ENCODE measurements at places on chromosomes 1 and 21.

DNA sequence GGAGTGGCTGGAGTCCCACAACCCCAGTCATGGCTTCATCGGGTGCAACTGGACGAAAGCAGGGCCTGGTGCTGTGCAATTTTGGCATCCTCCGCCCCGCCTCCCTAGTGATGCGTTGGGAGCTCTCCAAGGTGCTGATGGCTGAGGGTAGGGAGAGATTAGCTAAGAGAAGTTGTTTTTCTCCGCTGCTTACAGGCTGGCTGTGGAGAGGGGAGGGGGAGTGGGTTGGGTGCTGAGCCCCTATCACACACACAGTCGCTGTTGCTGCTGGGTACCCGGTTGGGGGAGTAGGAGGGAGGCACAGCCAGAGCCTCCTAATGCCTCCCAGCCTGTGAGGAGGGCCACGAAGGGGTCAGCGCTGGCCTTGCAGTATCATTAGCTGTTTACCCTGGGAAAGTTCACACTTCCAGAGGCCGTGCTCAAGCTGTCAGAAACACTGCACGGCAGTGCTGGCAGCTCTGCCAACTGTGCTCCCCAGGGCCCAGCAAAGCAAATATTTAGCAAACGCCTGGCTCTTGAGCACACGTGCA lies 110.0 kb downstream of the GRIK3 start:
- no peak for DNase-seq

DNA sequence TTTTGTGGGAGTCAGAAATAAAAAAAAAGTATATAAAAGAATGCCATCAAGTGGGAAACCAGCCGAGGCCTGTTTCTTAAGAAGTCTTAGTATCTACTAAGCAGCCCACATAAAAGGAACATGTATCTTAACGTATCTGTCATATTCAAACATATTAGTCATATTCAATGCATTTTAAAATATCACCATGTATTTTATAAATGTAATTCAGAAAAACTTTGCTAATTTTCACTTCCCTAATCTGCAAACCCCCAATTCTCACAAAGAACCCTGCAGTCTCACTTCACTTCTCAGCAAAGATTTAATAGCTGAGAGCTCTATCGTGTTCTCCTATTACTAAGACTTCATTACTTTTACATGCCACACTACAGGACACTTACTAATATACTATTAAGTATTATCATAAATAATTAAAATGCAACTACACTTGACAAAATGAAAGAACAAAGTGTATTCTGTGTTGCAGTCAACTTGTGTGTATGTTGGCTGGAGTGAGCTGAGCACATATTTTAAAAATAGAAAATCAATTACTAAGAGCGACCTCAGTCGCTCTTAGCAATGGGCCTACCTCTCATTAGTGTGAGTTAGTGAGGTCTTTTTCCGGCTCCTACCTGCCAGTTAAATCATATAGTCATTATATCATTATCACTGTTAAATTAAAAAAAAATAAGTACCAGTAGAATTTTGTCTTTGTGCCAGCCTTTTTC lies 484.3 kb downstream of the LMO4 start:
- DNase-seq, result no peak

- DNase-seq, result no peak
Measured at GRCh38 chr1:223429313-223429731, 36.1 kb downstream of the CCDC185 start.

DNA sequence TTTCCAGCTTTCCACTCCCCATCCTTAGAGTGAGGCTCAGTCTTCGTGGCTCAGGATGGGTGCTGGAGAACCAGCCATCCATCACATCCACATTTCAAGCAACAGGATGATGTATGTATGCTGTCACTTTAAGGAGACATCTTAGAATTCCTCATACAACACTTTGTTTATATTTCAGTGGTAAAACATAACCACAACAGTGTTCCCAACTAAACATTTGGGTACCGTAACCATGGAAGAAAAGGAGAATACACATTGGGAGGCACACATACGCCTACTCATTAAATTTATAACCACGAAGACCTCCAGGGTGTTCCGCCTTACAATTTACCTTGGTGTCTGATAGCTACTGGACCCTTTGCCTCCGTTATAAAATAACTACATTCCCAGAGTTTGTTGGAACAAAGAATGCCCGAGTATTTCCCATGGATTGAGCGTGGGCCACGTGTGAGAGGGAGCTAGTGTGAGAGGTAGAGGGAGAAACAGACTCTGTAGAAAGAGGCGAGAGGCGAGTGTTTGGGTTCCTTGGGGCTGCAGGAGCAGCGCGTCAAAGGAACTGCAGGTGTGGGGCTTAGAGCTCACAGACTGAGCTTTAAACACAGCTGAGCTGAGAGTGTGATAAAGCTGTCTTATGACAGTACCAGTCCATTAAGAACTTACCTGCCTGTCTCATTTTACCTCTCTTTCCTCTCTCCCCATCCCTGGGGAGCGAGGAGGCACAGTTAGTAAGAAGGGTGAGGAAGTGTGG lies 111.5 kb upstream of the USP24 start:
- DNase-seq, result no peak

DNA sequence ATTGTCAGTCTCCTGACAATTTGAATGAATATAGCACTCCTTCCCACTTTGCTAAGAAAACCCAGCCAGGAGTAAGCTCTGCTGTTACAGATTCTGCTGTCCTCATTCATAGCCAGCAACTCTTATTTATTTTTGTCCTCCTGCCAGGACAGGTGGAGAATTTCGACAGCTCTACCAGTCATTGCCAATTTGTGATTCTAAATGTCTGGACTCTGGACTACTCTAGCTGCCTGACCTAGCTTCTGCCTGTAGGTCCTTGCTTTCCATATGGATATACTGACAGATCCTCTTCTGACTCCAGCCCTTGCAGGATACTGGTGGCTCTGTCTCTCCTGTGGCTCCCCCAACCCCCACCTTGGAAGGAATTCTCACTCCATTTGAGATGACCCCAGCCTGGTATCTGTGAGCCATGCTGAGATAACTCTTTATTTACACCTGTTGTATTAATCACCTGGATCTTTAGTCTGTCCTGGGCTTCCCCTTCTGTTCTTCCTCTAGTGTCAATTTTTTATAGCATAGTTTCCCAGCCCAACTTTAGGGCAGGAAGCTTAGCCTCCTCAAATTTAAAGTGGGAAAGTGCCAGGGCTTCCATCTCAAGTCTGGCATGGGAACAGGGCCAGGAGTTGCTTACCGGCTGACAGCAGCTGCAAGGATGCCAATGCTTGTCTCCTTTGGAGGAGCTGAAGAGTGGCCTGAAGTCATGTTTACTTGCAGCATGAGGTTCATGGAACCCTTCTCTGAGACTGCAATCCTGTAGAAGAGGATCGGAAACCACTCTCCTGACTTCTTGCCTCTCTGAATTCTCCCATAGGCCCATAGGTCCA lies 6.7 kb downstream of the PM20D1 start:
- DNase-seq, result no peak

GRCh38 chr21:26948194-26948593 lies 18.7 kb downstream of the ADAMTS5 start:
- no peak for DNase-seq

DNA sequence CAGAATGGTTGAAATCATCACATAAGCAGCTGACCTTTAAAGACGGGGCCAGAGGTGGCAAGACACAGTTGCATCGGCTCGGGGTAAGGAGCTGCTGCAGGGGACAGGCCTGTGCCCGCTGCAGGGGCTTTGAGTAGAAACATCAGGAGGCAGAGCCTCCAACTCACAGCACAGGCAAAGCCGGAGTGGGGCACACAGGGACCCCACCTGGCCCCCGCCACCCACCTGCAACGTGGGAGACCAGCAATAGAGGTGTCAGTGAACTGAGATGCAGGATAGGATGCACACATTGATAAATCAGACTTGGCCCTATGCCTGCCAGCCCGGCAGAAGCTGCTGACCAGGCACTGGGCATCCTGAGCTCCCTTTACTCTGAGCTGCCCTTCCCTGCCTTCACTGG lies 257.2 kb downstream of the NPHP4 start:
- DNase-seq, result no peak

- no peak for DNase-seq
Measured at GRCh38 chr1:234965111-234965510, 163.5 kb downstream of the TOMM20 start.

Measured in CD4-positive, alpha-beta T cell treated with Interleukin-15 for 1 hour (primary cell).